ENCODE measurements at places on chromosomes 3 and 15.

DNA sequence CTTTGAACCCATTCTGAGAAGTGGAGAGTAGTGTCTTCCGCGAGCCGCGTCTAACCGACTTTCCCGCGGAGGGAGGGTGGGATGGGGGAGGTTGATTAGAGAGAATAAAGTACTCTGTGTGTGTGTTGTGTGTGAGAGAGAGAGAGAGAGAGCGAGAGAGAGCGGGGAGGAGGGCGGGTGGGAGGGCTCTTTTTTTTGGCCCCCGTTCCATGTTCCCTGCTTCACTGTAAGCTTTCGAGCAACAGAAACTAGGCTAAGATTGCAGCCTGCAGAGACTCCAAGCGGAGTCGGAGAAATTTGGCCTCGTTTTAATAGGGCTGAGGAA, 1.6 kb upstream of the MEIS2 start:
- DNase-seq, result no peak

- no peak for DNase-seq
Measured at GRCh38 chr15:66803182-66803729, 101.2 kb downstream of the SMAD6 start.

- DNase-seq, result no peak
Measured at GRCh38 chr3:135806317-135806716, 159.2 kb upstream of the PPP2R3A start.

DNA sequence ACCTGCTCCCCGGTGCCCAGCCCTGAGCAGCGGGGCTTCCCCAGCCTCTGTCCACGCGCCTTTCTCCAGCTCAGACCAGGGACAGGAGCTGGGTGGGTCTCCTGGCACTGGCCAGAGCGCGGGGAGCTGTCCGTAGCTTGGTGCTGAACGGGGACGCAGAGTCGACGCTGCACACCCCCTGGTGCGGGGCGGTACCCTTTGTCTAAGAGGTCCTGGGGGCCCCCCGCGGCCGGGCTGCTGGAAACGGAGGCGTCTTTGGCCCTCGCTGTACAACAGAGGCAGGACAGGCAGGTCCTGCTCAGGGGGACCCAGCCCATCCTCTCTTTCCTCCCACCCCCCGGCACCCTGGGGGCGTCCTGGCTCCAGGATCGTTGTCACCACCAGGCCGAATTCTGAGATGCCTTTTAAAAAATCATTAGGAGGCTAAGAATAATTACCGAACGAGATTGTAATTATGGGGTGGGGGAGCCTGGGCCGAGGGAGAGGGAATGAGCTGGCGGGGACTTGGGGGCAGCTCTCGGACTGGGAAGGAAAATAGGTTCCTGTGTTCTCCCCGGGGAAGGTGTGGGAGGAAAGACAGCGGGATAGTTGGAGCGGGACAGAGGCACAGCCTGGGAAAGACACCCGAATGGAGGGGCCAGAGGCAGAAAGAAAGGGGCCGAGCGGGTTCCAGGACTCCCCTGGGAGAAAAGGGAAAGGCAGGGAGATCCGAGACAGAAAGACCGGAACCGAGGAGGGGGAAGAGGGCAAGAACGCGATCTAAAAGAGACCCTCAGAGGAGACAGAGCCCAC, 4.1 kb upstream of the SKOR1 start:
- DNase-seq, result no peak

All from NCI-H1417 treated with DMSO at 0.1 percent for 48 hours (cell line).